ENCODE measurements at places on chromosomes 16 and 17. TPM values are rescaled to one million over a fixed set of nuclear protein-coding genes. Genes with fewer than 3 reads are reported as not detected.

TAT gene
- not detected for total RNA-seq

TM4SF5 gene
- total RNA-seq: not detected

DNA sequence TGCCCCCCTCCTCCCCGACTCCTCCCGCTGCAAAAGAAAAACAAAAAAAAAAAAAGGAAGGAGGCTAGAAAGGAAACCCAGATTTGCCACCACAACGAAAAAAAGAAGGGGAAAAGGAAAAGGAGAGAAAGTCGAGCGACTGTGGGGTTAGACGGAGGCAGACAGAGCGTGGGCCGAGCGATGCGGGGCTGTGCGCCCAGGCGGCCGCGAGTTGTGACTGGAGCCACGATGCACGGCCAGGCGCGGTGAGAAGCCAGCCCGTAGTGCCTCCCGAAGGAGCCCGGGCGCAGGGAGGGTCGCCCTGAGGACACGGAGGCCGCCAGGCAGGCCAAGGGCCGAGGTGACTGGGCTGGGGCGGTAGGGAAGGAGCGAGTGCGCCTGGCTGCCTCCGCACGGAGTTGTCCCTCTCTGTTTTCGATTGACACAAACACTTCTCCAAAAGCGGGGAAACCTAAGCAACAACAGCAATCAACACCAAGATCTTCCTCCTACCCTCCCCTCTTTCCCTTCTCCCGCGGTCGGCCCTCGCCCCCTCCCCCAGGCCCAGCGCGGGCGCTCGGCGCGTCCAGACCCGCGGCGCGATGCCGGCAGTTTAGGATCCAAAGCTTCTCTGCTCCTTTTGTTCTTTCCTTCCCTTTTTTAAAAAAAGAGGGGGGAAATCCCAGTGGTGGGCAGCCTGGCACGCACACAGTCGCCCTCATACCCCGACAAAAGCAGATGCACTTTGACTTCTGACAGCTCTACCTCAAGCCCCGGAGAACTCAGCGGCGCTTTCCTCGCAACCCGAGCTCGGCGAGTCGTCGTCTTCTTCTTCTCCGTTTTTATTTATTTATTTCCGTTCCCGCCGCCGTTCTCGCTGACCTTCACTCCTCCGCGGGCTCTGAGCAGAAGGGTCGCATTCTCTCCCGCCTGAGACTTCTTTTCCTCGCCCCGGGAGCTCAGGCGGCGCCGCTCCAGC lies at the start of gene LHX1:
Gene LHX1, plus strand, starts transcription at position 475 of the 958 bp plus-strand sequence. CDS start 723 bp downstream, outside the sequence.
- peak within 1 kb of the TSS; percentile 74 for H3K27ac ChIP-seq
- peaks cover 87% of the 10 kb centered on the region for H3K27me3 ChIP-seq
- peaks cover 77% of the 10 kb centered on the region for H3K4me1 ChIP-seq

DNA sequence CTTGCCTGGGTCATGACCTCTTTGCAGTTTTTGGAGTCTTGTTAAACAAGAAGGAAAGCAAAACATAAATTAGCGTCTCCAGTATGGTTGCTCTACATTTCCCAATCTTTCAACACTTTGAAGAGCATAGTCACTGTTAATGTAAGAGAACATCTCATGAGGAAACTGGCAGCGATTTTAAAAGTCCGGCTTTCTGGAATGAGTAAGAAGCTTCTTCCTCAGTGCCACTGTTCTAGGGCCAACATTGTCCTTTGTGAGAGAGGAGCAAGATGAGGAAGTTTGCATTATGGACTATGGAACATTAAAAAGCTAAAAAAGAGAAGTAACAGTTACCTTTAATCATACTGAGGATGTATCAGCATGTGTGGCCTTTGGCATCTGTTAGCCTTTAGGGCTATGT lies 73.1 kb downstream of the WNT3 start:
- H3K27ac ChIP-seq: no peak overlapping the region
- DNase-seq: no peak

DNA sequence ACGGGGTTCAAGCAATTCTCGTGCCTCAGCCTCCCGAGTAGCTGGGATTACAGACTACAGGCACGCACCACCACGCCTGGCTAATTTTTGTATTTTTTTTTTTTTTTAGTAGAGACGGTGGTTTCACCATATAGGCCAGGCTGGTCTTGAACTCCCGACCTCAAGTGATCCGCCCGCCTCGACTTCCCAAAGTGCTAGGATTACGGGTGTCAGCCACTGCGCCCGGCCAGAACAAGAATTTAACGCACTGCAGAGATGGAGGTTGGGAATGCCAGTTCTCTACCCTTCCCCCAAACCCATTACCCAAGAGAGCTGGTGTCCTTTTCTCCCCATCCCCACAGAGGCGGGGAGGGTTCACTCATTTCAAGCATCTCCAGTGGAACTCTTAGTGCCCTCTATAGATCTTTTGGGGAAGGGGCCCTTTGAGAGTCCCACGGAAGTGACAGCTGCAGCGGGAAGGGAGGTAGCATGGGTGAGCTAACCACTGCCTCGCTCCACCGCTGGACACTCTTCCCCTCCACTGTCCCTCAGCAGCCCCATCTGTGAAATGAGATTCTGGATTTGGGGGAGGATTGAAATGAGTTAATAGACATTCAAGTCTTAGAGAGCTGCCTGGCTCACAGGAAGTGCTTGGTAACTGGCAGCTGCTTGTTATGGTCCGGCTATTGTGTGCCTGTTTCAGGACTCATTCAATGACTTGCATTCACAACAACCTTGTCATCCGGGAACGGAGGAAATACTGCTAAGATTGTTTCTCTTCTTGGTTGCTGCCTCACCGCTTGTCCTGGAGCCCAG lies 3.5 kb upstream of the UBALD2 start:
- peaks cover 5% of the 10 kb centered on the region for H3K36me3 ChIP-seq
- H3K4me3 ChIP-seq: peak overlapping the region; percentile 93
- peak overlapping the region; percentile 90 for H3K27ac ChIP-seq

C17orf67 gene
- total RNA-seq: 4.0 TPM

SLC38A8 gene
- not detected for total RNA-seq

GALK1 gene
- 51.2 TPM for total RNA-seq

KRTAP17-1 gene
- total RNA-seq: not detected

DNA sequence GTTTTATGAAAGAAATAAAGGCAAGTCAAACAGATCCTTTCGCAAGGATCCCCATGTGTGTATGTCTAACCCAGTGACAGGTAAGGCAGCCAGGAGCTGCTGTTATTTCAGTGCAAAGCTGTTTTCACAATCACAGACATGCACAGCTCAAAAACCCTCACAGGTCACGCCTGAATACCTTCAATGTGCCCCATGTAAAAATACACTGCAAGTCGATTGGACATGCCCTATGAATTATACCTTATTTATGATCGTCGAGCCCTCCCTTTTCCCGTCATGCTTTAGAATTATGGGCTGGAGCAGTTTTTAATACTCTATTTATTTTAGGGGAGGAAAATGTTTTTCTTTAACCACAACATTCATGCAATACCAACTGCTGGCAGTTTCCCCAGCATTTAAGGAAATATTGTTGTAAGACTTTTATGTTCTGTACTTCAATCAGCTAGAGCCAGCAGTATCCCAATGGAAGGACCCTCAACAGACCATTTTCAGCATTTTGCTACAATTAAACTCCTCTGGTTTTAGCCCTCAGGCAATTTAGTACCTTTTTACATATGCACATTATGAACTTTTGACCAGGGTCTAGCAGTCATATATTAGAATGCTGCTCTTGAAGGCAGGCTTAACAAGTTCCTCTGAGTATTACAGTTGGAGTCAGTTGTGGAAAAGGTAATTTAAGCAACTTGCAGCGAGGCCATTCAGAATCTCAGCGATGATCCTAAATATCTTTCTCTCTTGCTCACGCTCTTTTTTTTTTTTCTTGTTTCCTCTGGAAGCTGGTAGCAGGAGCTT lies 362.2 kb downstream of the WWOX start:
- no peak overlapping the region for H3K27ac ChIP-seq
- H3K27me3 ChIP-seq: no peaks in the 10 kb centered on the region
- no peak overlapping the region for H3K4me3 ChIP-seq

Data from activated T-cell treated with anti-CD3 and anti-CD28 coated beads, Interleukin-2, amount 50 U/mL, for 72 hours (primary cell).